ENCODE measurements at places on chromosomes 2 and 18. TPM values are rescaled to one million over a fixed set of nuclear protein-coding genes. Genes with fewer than 3 reads are reported as not detected.

Gene RGPD3
- total RNA-seq: not detected

Gene MC2R
- not detected for total RNA-seq

Gene G6PC2
- total RNA-seq: not detected

Gene PUS10
- total RNA-seq: 5.7 TPM

Gene FBXO36
- 1.1 TPM for total RNA-seq

Gene DNAH7
- 0.04 TPM for total RNA-seq

Gene TRIP12
- 232 TPM for total RNA-seq

Gene ACVR1C
- 2.5 TPM for total RNA-seq

Gene MERTK
- 0.20 TPM for total RNA-seq

Gene HTR2B
- total RNA-seq: 2.2 TPM

Gene ACADL
- total RNA-seq: not detected

Gene TTC21B
- total RNA-seq: 22.1 TPM

Measured in activated CD4-positive, alpha-beta T cell treated with anti-CD3 and anti-CD28 coated beads, Interleukin-2, amount 10 ng/mL, durations not matched to agents 7 days and 5 days (primary cell).